Fibroblast of lung (primary cell): ENCODE measurements at places on chromosomes 1 and 21. TPM values are rescaled to one million over a fixed set of nuclear protein-coding genes. Genes with fewer than 3 reads are reported as not detected.

FAM78B gene
- 0.33 and 0.51 TPM in 2 replicates for total RNA-seq

KCNT2 gene
- total RNA-seq: 6.4 and 8.1 TPM in 2 replicates

RAB3B gene
- 7.2 and 36.5 TPM in 2 replicates for total RNA-seq

SYF2 gene
- total RNA-seq: 42.4 and 55.0 TPM in 2 replicates

DR1 gene
- total RNA-seq: 17.2 and 35.0 TPM in 2 replicates

HSPA6 gene
- total RNA-seq: 0.51 and 2.3 TPM in 2 replicates

IGSF21 gene
- not detected in 2 replicates for total RNA-seq
